T-helper 17 cell (primary cell): ENCODE measurements at places on chromosomes 5 and 9.

GRCh38 chr5:170302653-170303501 is 5.3 kb upstream of the LCP2 start:
- peak; percentile 74 for DNase-seq

GRCh38 chr5:36688722-36689121 is 82.3 kb downstream of the SLC1A3 start:
- no peak for DNase-seq

DNA sequence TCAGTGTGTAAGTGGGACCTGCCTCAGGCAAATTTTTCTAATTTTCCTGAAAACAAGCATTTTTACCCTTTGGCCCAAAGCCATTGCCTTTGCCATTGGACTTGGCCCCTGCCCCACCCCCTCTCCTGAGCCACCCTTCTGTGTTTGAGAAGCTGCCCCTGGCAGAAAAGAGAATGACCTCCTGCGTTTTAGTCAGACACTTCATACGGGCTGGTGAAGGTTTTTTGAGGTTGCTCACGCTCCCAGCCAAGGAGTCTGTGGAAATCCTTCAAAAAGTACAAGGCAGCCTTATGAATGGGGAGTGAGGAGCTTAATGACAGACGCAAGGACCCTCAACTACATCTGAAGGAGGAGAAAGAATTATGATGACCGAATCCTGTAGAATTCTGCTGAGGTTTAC is 308.9 kb downstream of the SLIT3 start:
- DNase-seq: no peak

GRCh38 chr5:61768692-61769281 is 436.7 kb downstream of the ZSWIM6 start:
- DNase-seq: no peak

DNA sequence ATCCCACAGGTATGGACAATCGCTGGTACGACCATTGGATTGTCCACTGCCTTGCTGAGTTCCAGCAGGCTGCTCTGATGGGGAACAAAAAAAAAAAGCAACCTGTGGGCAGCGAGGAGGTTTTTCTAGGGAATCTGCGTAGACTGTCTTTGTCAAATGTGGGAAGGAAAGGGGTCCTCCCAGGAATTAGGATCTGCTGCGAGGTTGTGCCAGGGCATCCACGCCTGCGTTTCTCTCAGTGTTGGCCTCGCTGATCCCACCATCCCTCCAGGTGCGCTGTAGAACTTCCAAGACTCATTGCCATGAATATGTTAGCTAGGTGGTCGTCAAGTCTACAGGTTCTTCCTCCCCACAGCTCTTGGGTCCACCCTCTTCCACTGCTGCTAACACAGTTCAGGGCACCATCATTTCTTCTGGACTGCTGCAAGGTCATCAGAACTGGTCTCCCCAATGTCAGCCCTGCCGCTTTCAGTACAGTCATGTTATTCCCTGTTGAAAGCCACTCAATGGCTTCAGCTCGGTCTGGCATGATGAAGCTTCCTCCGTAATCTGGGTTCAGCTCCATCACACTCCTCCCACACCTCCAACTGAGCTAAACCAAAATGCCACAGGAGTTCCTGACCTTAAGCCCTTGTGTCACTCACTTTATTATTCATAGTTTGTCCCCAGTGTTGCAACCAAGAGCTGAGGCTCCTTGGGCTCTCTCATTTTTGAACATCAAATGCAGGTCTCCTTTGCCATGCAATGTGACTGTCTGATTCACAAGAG is 79.5 kb upstream of the DMRT1 start:
- no peak for DNase-seq

DNA sequence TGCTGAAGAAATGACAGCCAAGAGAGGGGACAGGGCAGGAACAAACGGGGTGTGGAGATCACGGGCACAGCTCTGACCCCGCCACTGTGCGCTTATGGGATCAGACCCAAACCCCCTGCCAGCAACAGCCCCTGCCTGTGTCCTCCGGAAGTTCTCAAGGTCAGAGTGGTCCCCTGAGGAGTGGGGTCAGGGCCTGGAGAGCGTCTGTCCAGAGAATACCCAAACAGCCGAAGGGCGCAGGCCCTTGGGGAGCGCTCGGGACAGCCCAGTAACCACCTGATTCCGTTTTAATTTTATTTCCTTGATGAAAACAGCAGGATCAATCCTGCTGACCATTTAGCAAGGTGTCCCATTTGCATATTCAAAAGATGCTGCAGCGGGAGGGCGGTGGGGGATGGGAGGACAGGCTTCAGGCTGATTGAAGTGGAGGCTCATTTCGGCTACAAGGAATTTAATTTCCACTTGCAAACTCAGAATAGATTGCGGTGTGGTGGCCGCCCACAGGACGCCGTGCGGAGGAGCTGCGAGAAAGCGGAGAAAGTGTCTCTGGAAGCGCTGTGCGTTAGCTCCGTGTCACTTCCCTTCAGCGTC is 32.6 kb upstream of the TMEM250 start:
- no peak for DNase-seq

GRCh38 chr5:74272831-74273451 is 367.6 kb downstream of the ENC1 start:
- no peak for DNase-seq

GRCh38 chr5:4905674-4906520 is 234.2 kb upstream of the ADAMTS16 start:
- DNase-seq: no peak

DNA sequence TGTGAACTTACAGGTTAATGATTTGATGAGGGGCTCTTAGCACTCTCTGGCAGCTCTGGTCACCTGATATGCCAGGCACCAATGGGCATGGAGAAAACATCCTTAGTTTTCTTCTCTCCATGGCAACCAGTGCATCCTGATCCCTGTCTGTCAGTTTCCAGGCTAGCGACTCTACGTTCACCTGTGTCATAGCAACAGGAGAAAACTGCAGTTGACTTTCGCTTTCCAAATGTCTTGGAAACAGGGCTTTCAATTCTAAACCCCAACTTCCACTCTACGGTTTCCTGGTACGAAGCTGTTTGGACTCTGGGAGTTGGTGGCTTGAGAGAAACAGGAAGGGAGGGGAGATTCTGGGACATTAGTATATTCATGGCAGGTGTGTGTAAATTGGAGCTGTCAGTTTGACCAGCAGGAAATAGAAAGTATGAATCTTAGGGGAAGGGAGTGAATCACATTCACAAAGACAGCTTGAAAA is 74.4 kb downstream of the SLC28A3 start:
- no peak for DNase-seq

DNA sequence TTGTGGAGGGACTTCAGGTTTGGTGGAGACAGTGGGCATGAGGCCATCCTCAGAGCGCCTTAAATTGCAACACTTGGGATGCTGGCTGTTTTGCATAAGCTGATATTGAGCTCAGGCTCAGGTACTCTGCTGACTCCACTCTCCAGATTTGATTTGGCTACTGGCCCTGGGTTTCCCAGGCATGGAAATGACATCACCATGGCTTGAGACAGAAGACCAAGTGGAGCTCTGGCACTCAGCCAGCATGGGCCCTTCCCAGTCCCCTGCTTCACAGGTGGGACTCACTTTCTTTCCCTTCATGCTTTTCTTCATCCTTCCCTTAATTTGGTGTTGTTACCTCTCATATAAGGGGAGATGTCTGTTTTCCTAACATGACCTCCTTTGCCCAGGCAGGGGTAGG is 72.0 kb upstream of the IL12B start:
- DNase-seq: no peak

DNA sequence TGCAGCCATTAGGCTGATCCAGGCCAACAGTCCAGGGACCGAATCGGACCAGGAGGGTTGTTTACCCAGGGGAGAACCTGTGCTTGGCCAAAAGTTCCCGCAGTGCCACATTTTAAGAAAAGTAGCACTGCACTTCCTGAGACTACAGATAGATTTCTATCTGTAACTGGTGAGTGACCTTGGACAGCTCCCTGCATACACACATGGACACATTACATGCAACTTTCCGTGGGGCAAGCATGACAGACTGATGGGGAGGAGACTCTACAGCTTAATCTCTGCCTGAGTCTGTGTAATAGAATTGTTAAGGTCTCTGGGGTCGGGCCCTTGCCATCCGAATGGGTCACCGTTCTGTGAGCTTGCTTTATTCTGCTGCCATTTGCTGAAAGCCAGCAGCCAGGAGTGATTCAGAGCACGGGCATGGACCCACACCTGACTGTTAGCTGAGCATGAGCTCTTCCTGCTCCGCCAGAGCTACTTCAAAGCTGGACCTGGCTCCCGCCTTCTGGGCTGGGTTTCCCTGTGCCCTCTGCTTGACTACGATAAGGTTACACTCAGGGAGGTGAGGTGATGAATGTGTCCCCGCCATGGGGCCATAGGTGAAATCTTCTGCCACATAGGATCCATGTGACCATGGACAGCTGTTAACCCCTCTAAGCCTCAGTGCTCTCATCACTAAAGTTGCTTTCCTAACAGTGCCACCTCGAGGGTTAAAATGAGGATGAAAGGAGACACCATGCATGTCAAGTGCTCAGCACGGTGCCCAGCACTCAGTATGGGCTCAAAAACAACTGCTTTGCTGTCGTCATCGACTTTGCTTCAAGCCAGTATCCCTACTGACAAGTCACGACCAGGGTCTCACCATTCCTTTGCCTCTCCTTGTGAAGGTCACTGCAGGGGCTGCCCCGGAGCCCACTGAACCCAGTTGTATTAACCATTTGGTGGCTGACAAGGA is 200.0 kb downstream of the MELK start:
- no peak for DNase-seq

DNA sequence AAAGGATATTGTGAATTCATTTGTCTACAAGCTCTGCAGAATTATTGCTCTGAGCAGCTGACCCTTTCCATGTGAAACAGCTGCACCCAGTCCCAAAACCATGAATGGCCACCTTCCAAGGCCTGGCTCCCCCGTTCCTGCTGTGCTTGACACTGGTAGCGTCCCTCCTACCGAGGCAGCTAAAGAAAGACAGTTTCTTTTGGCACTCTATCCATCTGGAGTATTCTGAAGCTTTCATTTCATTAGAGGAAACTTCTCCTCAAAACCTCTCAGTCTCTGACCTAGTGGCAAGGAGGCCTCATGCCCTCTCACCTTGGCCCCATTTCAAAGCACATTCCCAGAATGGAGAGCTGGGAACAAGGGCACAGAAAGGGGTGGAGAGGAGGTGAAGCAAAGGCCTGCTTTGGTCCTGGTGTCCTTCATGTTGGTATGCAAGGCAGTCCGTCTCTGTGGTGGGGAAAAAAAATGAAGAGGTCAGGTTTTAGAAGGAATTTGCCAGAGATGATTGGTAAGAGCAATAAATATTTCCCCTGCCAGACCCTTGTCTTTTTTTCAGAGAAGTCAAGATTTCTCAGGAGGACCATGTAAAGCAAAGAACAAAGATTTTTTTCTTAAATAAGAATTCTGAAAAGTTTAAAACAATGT is 232.0 kb downstream of the RFK start:
- no peak for DNase-seq

- no peak for DNase-seq
These were observed 29.6 kb downstream of the MAML1 start for GRCh38 chr5:179762079-179762780.

GRCh38 chr5:124342584-124342983 is 403.9 kb downstream of the ZNF608 start:
- no peak for DNase-seq

- no peak for DNase-seq
These were observed 5.3 kb upstream of the IRX1 start for GRCh38 chr5:3590161-3590966.

DNA sequence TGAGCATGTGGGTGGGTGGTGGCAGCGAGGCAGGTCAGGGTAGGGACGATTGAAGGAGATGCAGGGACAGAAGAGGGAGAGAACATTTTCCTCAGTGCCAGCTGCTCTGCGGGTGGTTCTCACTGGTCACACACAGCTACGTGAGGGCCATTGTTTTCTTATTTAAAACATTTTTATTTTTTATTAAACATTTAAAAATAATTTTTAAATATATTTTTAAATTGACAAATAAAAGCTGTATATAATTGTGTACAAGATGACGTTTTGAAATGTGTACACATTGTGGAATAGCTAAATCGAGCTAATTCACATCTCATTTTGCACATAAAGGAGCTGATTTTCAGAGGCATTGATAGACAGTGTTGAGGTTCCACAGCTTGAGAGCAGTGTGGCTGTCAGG is 14.0 kb downstream of the FAM240B start:
- no peak for DNase-seq

DNA sequence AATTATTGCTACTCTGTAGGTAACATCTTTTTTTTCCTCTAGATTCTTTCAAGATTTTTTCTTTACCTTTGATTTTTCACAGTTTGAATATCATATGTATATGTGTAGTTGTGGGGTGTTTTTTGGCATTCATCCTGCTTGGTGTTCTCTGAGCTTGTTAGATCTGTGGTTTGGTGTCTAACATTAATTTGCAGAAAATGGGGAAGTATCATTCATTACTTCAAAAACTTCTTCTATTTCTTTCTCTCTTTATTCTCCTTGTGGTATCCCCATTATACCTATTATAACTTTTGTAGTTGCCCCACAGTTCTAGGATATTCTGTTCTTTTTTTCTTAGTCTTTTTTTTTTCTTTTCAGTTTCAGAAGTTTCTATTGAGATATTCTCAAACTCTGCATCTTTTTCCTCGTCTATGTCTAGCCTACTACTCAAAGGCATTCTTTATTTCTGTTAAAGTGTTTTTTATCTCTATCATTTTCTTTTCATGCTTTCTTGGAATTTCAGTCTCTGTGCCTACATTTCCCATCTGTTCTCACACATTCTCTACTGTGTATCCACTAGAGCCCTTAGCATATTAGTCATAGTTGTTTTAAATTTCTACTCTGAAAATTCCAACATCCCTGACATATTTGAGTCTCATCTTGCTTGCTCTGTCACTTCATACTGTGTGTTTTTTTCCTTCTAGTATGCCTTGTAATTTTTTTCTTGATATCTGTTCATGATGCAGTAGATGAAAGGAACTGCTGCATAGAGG is 60.1 kb upstream of the GNA14 start:
- no peak for DNase-seq

GRCh38 chr9:106864373-106865143 is 1.6 kb downstream of the ZNF462 start:
- DNase-seq: no peak

DNA sequence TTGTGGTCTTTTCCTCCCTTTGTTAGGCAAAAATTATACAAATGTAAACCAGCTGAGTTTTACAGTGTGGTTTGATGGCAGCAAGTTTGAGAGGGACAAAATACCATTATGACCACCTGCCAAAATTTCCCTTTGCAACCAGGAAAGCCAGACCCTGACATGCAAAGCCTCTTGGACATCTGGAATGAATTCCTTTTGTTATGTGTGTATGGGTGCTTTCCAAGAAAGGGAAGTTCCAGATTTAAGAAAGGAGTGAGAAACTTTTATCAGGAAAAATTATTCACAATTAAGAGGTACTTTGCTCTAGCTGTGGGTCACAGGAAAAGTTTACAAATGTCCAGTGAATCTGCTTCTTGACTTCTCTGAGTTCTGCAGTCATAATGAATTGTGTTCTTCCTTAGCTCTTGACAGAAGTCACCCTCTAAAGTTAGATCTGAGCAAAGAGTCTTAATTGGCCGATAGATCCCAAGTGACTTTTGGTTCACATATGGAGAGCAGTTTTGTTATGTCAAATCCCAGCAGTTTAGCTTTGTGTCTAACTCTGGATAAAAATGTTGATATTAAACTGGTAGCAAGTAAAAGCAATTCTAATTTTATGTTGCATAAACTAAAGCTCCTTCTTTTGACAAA is 295.9 kb upstream of the ZNF608 start:
- DNase-seq: no peak
